ENCODE measurements at places on chromosomes 16 and 17.

DNA sequence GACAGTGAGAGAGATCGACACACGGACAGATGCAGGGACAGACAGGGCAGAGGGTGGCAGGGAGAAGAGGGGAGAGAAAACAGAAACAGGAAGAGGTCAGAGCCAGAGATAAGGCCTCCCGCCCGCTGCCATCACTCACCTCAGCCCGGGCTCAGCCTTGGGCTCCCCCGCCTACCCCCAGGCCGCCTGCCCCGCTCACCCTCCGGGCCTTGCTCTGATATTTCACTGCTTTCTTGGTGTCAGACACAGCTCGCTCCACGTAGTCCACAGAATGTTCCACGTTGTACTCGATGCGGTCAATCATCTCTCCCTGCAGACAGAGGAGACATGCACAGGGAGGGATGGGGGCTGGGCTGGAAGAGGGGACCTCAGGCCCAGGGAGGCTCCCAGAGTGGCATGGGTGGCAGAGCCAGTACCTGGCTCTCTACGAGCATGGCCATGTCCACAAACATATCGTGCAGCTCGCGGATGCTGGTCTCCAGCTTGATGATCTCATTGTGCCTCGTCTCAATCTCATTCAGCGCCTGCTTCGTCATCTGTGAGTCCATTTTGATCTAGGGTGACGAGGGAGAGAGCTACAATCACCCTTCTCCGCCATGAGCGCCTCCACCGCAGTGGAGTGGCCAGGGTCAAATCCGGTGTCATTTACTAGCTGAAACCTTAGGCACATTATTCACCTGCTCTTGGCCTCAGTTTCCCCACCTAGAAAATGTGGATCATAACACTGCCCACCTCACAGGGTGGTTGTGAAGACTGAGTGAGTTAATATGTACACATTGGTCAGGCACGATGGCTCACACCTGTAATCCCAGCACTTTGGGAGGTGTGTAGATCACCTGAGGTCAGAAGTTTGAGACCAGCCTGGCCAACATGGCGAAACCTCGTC lies 8.2 kb downstream of the HSD3B7 start:
- DNase-seq: no peak

DNA sequence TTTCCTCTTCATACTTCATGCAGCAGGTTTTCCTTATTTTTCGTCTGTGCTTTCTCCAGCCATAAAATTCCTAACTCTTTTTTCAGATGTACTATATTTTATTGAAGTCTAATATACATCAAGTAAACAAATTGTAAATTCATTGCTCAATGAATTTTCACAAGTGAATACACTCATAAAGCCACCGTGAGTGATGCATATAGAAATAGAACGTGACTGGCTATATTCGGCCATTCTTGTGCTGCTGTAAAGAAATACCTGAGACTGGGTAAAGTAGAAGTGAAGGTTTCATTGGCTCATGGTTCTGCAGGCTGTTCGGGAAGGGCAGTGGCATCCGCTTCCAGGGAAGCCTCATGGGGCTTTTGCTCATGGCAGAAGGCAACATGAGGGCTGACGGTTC lies 868.4 kb upstream of the EEF2KMT start:
- DNase-seq: no peak

GRCh38 chr16:79769270-79769927 lies 168.9 kb upstream of the MAF start:
- no peak for DNase-seq

DNA sequence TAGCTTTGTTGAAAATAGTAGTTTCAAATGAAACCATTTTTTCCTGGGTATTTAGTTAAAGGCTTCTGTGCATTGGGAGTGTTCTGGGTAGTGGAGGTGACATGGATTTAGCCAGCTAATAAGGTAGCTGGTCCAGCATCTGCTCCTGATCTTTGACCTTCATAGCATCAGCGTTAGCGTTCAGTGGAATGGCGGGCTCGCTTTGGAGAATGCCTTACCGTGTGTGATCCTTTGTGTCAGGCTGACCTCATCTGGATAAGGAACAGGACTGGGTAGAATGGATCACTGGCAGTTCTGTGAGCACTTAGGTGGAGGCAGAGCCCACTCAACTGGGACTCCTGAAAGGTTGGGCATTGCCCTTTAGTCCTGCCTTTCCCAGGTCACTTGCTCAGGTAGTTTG lies 3.7 kb downstream of the SAP30BP start:
- no peak for DNase-seq

Data from activated CD4-positive, alpha-beta T cell treated with anti-CD3 and anti-CD28 coated beads, Interleukin-2, amount 10 ng/mL, durations not matched to agents 7 days and 5 days (primary cell).